ENCODE measurements at places on chromosomes 3 and 15. TPM values are rescaled to one million over a fixed set of nuclear protein-coding genes. Genes with fewer than 3 reads are reported as not detected.

Gene ALDH1L1
- total RNA-seq = not detected

Gene HTR3C
- total RNA-seq = not detected

Gene PIERCE2
- total RNA-seq = 1.1 TPM

Gene ZNF35
- total RNA-seq = 16.6 TPM

Gene GUCA1C
- not detected for total RNA-seq

Gene DGKG
- total RNA-seq = 0.07 TPM

Gene ISL2
- total RNA-seq = 0.26 TPM

Gene SUCNR1
- total RNA-seq = not detected

DNA sequence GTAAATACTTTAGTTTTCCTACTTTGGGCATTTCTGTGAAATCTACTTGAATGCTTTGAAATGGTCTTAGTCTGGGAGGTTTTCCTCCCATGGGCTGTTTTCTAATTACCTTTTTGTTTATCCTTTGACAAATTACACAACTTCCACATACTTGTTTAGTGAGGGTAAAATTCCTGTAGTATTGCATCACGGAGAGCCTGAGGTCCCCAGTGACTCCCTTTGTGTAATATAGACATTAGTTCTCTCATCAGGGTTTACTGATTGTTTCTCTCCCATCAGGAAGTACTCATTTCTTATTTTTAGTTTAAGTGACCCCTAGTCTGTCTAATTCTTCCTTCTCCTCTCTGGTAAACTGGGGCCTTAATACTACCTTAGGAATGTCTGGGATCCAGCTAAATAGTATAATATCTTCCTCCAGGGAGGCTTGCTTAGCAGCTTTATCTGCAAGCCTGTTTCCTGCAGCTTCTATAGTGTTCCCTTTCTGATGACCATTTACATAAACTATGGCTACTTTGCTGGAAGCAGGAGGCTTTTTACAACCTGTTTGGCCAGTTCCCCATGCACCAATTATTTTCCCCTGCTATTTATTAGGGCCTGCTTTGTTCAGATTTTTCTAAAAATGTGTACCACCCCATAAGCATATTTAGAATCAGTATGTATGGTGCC is 87.2 kb upstream of the XCR1 start:
- DNase-seq = no peak

- DNase-seq = no peak
Observed at GRCh38 chr3:57752307-57752706, 3.8 kb upstream of the SLMAP start.

GRCh38 chr3:47057212-47057671 is 77.8 kb downstream of the NBEAL2 start:
- no peak for DNase-seq

DNA sequence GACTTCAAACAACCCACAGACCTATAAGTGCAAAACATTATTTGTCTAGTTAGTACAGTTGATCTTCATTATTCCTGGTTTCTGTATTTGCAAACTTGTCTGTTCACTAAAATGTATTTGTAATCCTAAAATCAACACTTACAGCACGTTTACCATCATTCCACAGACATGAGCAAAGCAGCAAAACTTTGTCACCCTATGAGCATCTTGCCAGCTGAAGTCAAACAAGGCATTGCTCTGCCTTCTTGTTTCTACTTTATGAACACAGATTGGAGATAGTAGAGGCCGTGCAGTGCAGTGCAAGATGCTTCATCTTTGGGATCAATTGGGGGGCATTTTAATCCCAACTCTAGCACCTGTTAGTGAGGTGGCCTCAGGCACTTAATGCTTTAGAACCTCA is 202.1 kb downstream of the NLGN1 start:
- DNase-seq = no peak

DNA sequence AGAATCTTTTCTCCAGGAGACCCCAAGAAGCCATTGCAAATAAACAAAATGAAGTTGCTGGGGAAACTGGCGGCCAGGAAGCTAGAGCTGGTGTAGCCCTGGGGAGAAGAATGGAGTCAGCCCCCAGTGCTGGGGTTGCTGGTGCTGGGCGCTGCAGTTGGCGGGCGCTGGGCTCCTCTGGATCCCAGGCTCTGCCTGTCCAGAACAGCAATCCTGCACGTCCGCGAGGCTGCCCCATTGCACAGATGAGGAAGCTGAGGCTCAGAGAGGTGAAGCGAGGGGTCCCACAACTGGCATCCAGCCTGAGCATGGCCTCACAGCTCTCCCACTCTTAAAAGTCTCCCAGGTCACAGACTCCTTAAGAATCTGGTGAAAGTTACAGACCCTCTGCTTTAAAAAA is 161.1 kb downstream of the OR4M2 start:
- no peak for DNase-seq

DNA sequence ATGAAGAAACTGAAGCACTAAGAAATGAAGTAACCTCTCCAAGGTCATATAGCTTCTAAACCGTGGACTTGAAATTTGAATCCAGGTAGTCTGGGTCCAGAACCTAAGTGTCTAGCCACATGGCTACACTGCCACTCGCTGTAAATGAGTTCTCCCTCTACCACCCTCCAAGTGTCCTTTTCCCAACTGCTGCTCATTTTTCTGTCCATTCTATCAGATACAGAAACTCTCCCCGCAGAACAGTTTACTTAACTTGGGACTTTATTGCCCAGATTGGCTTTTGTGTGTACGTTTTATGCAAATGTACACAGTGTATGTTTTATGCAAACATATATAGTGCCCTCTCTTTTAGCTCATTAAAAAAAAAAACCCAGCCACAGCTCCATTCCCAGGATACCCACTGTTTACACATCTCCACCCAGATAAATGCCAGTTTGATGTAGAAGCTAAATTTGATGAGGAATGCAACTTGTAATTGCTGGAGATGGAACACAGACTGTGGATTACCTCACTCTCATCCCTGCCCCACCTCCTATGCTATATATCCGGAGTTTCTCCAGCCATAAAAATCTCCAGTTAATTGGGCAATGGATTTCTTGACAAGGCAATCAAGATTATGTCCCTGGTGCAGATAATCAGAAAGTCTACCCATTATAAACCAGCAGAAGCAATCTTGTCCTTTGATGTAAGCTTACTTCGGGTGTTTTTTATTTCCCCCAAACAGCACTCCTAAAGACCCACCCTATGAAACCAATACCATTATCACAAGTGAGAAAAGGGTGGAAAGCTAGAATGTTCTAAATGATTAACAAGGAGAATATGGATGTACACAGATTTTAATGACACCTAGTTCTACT is 42.0 kb downstream of the THBS1 start:
- DNase-seq = no peak

GRCh38 chr15:71237456-71238188 is 122.4 kb downstream of the THSD4 start:
- DNase-seq = peak; percentile 81

- DNase-seq = no peak
Observed at GRCh38 chr3:18885612-18886011, 262.7 kb upstream of the KCNH8 start.

DNA sequence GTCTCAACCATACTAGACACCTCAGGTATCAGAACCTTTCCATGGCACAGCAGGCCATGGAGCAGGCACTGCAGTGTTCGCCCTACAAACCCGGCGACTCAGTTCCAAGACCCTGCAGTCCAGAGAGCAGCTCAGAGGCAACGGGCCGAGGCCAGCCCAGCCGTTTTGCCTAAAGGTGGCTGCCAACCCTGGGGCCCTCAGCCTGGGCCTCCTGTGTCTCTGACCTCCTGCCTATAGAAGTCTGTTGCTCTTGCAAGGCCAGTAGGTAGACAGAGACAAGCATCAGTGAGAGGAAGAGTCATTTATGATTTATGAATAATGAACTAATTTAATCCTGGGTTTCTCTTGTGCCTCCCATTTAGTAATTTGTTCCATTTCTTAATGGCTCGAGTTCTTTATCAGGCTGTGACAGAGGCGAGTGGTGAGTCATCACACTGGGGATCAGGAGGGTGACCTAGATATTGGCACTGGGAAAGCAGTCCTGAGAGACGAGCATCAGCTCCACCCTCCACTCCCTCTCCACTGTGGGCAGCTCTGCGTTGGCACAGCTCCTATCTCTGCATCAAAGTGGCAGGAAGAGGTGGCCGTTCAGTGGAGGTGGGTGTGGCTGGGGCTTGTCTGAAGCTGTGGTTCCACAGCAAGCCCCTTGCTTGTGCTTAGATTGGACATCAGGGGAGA is 79.8 kb downstream of the ABHD5 start:
- DNase-seq = no peak
